Stimulated activated CD4-positive, alpha-beta T cell treated with anti-CD3 and anti-CD28 coated beads, Interleukin-15, amount 100 ng/mL, for 1 hour (primary cell): ENCODE measurements at places on chromosomes 12 and 14.

DNA sequence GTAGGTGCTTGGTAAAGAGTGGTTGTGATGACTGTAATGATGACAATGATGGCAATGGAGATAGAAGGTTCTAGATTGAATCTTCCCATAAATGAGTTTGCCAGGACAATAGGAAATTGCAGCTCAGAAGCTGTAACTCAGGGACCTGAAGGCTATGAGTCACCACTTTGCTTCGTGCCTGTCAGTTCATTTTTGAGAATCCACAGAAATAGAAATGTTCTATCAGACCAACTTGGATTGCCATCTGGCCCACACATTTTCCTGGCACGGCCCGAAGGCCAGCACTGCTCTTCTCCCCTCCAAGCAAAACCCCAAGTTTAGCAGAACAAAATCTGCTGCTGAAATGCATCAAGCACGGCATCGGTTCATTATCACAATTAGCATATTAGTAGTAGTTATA is 1127.0 kb downstream of the BCL11B start:
- DNase-seq: no peak

- DNase-seq: no peak
Measured at GRCh38 chr14:80447392-80447791, 236.1 kb upstream of the DIO2 start.

DNA sequence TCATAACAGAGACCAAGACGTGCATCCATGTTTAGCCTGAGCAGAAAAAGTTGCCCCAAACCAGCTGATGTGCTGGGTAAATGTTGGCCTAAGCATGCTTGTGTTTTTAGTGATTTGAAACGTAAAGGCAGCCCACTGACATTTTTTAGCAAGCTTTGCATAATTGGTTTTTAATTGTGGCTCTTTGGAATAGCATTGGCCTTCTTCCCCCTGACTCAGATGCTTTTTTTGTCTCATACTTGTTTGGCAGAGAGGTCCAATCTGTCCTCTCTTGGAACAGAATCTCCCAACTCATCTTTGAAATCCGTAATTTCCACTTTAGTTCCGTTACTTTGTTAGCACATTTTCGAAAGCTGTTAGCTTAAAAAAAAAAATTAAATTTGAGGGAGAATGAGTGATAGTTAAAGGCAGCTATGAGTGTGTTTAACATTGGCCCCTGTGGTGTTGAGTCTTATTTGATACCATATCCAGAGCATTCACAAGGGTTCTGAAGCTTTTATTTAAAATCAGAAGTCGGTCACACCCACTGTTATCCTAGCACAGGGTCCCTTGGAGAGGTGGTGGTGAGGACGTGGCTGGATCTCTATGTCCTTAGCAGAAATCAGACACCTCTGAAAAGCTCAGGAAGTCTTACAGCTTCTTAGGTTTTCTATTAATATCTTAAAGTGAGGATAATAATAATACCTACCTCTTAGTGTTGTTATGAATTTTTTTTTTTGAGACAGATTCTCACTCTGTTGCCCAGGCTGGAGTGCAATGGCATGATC is 15.6 kb downstream of the JDP2 start:
- no peak for DNase-seq

DNA sequence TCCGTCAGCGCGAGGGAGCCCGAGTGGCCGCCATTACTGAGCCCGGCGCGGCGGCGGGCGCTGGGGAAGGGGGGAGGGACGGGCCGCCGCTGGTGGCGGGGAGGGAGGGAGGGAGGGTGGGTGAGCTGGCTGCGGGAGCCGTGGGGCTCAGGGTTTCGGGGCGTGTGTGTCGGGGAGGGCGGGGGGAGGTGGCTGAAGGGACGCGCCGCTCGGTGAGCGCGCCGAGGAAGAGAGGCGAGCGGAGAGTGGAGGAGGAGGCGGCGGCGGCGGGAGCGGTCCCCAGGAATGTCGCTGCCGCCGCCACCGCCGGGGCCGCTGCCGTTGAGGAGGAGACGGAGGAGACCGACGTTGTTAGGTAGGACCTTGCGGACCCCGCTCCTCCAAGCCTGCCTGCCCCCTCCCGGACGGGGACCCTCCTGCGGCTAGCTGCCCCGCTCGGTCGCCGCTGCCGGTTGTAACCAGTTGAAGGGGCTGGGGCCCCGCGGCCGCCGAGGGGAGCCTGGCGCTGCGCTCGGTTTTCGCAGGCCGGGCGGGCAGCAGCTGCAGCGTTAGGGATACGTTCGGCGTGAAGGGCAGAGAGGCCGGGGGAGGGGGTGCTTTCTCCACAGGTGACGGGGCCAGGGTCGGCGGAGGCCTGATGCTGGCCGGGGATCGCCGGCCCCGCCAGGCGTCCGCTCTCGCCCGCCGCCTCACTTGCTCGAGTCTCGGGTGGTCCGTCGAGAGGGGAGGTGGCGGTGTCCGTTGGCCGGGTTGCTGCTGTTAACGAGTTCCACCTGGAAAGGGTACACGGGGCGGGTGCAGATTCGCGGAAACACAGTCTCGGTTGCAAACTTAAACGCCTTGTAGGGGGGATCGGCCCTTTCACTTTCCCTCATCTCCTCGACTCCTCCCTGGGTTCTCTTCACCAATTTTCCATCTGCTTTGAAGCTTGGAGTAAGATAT is at the start of gene ARHGAP5:
TSS of gene ARHGAP5 (plus strand) at position 224 of the 942 bp plus-strand sequence. CDS start 13,366 bp downstream, outside the sequence.
- DNase-seq: peak; percentile 56

DNA sequence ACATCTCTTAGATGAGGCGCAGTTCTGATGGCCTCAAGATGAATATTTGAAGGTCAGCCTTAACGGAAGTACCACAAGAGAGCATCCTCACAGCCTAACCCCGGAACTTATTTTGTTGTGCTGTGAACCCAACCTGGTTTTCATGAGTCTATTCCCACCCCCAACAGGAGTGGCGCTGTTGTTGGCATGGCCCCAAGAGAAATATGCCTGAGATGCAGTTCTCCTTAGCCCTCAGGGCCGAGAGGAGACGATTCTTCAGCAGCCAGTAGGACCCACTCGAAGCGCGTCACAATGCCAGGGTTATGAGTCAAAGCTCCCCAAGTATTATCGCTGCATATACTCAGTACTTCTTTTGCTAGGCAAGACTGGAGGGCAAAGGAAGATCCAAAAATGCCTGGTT is 24.5 kb upstream of the BCL11B start:
- no peak for DNase-seq

DNA sequence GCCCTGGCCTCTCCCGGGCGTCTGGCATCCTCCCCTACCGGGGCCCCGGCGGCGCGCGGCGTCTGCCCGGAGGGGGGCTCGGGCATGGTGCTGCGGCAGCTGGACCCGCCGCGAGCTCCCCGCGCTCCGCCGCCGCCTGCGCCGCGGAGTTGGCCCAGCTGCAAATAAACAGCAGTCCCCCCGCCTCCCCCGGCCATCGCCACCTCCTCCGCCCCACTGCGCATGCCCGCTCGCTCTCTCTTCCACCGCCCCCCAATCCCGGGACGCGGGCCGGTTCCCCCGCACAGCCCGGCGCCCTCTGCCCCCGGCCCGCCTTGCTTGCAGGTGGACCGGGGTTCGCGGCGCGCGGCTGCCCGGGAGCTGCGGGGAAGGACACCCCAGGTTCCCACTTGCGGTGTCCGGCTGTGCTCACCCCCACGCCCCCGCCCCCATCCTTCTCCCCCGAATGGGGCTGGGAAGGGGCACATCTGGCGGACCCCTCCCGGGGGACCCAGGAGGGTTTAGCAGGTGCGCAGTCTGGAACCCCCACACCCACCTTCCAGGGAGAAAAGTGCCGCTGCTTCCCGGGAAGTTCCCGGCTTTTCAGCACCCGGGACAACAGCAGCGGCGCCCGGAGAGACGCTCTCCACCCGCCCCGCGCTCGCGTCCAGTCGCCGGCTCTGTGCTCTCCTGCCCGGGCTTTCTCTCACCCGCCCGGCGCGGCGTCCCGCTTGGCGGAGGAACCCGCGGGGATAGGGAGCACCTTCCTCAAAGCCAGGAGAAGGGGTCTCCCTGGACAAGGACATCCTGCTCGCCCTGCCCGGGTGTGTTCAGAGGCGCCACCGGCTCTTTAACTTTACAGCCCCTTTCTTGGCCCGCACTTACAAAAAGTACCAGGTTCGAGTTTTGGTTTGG is at the start of gene TMTC1:
TSS of gene TMTC1 (minus strand) at position 170 of the 894 bp plus-strand sequence. CDS start 191 bp downstream, outside the sequence.
- DNase-seq: no peak

DNA sequence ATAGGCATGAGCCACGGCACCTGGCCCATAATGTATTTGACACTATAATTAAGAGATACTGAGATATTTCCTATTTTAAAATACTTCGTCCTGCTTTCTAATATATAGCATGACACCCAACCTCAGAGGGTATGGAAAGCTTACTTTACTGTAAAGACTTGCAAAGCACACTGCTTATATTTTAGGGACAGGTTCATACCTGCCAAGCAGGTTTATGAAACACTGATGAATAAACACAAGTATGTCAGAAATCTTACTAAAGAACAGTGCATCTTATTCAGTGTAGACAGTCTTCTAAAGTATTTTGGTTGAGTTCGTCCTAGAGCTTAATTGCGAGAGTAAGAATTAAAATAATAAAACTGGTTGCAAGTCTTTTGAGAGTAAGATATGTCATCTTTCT is 65.4 kb downstream of the PPFIBP1 start:
- no peak for DNase-seq

DNA sequence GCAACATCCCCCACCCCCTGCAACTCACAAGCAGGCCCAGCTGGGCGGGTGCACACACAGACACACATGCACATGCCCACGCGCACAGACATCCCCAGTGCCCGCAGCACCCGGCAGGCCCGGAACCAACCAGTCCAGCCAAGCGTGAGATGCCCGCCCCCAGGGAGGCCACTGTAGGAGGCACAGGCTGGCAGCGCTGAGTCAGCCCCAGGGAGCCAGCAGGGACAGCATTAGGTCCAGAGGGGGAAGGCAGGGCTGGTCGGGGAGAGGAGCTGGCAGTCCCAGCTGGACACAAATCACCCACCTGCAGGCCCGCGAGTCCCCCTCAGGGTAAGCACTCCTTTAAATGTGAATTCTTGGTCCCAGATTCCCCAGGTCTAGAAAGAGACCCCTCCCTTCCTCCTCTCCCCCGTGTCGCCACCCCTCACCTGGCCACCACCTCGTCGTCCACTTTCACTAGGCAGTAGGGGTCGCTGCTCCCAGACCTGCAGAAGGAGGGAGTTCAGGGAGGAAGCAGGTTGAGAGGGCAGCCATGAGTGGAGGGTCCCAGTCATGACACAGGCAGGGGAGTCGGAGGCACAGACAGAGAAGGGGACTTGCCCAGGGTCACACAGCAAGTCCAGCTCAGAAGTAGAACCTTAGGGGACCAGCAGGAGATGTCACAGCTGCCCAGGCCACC is 5.0 kb downstream of the RASAL1 start:
- DNase-seq: no peak

GRCh38 chr12:52794479-52795331 is 1.2 kb downstream of the KRT3 start:
- DNase-seq: no peak

DNA sequence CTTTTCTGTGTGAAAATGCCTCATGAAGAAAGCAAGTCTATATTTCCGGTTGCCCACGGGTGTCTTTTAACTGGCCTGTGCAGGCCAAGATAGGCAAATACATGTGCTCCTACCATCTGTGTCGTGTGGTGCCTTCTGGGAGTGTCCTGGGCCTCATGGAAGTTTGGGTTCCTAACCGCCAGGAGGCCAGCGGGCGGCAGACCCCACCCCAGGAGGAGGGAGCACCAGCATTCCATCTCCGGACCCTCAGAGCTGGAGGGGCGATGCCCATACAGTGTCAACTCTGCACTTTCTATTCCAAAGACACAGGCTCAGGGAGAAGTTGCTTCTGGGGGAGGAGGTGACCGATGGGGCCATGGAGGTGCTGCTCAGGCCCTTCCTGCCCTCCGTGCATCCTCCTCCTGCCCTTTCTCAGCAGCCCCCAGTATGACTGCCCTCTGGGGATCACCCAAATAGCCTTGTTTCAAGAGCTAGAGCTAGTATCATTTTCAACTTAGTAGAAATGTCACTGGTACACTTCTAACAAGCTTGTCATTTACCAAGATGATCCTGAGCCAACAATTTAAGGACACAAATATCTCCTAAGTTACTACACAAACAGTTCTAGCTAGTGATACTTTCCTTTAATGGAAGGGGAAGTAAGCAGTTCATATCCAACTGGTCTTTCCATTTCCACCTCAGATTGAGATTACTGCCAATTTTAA is 17.8 kb downstream of the CCDC92 start:
- no peak for DNase-seq

DNA sequence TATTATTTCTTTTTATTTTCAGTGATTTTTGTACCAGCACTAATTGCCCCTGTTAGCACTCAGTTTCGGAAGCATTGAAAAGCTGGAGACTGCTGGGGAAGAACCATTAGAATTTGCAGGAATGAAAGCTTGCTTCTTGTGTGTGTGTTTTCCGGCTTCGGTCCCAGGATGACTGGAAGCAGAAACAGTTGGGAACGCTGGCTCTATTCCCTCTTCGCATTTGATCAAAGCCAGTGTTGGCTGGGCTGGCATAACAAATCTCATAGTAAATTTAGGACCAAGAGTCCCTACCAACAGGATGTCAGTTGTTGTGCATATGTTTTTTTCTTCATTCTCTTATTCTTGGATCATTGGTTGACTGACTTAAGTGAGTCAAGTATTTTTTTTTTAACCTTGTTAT is 53.6 kb upstream of the TRAF3 start:
- no peak for DNase-seq

DNA sequence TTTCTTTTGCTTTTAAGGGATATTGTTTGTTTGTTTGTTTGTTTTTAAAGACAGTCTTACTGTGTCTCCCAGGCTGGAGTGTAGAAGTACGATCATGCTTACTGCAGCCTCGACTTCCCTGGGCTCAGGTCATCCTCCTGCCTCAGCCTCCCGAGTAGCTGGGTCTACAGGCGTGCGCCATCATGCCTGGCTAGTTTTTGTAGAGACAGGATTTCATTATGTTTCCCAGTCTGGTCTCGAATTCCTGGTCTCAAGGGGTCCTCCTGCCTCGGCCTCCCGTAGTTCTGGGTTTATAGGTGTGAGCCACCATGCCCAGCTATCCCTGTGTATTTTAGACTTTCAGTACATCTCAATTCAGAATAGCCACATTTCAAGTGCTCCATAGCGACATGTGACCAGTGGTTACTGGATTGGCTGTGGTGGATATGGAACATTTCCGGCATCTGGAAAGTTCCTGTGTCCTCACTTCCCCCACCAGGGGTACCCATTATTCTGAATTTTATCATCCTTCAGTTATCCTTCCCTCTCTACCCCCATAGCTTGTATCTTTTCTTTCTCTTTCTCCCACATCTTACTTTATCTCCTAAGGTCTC is 61.1 kb downstream of the HRK start:
- no peak for DNase-seq

- DNase-seq: no peak
Measured at GRCh38 chr12:89176676-89177075, 175.6 kb downstream of the DUSP6 start.

DNA sequence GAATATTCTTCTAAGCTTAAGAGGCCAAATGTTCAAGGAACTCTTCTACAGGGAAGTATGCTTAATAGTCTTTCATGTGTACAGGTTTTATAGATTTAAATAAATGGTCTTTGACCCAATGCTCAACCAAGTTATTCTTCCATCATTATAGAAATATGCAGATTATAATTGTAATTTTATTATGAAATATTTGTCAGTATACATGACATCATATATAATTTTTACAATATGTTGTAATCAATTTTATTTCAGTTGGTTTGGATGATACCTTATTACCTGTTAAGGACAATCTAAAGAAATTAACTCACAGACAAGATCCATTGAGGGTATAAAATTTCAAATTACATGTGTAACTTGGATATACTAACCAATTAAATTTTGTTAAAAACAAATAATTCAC is 1278.3 kb downstream of the SLC16A7 start:
- no peak for DNase-seq
